ENCODE measurements at places on chromosomes 13 and 19.

DNA sequence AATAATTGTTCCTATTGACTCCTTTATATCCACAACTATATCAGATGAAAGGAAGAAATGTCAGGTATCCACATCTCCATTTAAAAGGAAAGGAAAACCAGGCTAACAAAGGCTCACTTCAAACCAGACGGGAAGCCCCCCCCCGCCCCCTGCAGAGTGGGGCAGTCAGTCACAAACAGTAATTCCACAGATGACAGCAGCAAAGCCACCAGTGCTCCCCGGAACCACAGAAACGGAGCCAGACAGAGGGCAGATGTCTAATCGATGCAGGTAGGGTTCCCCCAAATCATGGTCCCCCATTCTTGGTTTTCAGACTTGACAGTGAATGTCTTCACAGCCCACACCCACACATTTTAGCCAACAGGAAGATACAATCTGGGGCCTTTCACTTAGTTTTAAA lies 100.8 kb downstream of the STK24 start:
- no peak for DNase-seq

- DNase-seq: peak; percentile 59
Observed at GRCh38 chr19:2385053-2385721, 25.1 kb downstream of the TMPRSS9 start.

DNA sequence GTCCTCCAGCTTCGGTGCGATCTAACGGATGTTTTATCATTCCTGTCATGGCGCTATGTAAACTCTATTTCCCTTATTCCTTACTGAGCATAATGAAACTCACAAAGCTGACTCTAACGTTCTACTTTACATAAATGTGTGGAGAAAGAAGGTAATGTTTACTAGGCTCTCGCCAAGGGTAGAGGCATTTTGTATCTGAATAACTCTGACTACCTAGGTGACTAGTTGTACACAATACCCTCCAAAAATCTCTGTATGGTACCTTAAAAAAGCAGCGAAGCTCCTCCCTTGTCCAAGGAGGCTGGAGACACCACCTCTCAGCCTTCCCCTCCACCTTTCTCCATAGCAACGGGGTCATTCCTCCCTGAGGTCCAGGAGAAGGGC lies 316 bp upstream of the ZNF530 start:
- DNase-seq: no peak

DNA sequence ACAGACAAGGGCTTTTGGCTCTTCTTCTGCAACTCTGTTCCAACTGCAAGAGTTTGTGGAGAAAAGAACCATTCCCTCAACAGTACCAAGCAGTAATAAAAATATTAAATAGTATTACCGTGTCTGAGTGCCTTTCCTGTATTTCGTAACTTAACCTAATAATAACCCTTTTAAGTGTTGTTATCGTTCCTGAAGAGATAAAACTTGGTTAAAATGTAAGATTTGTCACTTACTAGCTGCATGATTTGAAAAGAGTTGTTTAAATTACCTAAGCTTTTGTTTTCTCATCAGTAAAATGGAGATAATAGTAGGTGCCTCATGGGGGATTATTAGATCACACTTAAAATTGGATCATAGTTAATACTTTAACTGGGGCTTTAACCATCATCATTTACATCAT lies 447.2 kb downstream of the GPC5 start:
- no peak for DNase-seq

DNA sequence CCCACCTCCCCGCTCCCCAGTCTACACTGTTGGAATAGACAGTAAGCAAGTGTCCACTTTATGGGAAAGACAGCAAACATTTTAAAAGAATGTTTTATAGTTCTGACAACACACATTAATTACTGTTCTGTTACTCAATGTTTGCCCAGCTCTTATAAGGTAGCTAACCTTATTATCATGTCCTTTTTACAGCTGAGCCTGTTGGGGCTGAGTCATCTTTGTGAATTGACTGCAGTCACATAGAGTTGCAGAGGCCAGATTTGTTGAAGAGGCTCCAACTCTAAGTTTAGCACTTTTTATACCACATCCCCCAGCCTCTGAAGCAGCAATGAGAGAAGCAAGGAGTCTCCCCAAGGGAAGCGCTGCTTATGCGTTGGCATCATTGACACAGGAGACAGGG lies 76.2 kb downstream of the C13orf42 start:
- DNase-seq: peak; percentile 86
